Occipital lobe (tissue), 3 donors: ENCODE measurements at places on chromosomes 16 and 17.

- no peak for DNase-seq
Observed at GRCh38 chr16:71648921-71649320, 22.9 kb downstream of the MARVELD3 start.

DNA sequence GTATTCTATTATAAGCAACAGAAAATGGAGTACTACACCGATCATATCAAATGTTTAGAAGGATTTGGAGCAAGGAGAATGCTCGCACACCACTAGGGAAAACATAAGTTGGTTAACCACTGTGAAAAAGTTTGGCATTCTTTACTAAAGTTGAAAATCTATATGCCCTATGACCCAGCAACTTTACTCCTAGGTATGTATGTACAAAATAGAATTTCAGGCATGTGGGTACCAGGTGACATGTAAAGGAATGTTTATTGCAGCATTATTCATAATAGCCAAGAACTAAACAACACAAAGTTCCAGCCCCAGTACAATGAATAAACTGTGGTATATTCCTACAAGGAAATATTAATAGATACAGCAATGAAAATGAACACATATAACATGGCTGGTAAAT is 5.8 kb upstream of the HBZ start:
- no peak for DNase-seq

DNA sequence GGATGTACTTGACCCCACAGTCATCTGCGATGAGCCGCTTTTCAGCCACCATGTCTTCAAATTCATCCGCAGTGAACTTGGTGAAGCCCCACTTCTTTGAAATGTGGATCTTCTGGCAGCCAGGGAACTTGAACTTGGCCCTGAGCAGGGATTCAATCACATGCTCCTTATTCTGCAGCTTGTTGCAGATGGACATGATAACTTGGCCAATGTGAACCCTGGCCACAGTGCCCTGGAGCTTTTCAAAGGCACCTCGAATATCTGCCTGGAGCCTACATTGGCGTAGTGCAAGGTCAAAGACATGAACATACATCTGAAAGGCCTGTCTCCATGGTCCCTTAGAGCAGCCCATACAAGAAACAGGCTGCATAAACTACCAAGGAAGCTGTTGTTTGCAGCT is 1.8 kb upstream of the TENT4B start:
- DNase-seq = no peak

DNA sequence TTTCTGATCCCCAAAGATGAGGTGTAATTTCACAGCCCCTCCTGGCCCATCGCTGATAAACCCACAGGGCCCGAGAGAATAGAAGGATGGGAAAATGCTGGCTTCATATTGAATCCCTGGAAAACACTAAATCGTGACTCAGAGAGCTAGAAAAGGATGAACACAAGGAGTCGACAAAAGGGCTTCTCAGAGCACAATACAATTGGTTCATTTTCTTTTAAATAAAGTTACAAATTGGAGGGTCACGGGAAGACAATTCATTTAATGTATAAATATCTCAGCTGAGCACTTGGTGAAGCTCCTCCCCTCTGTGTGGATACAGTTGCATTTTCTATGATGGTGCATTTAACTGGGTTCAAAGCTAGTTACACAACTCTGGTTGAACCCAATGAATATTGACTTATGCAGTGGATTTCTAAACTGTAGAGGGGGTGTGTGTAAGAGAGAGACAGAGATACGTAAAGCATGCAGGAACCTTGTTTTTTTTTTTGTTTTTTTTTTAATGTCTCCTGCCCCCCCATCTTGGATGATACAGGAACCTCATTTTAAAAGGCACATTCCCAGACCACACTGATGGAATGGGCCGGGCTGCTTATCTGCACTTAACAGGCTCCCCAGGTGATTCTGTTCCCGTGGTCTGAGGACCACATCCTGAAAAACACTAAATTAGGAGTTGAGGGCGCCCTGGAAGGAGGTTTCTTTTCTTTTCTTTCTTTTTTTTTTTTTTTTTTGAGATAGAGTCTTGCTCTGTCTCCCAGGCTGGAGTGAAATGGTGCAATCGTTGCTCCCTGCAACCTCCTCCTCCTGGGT is 14.1 kb downstream of the TTYH2 start:
- DNase-seq = no peak
